Hepatic stellate cell (primary cell): ENCODE measurements at places on chromosomes 11 and 22.

DNA sequence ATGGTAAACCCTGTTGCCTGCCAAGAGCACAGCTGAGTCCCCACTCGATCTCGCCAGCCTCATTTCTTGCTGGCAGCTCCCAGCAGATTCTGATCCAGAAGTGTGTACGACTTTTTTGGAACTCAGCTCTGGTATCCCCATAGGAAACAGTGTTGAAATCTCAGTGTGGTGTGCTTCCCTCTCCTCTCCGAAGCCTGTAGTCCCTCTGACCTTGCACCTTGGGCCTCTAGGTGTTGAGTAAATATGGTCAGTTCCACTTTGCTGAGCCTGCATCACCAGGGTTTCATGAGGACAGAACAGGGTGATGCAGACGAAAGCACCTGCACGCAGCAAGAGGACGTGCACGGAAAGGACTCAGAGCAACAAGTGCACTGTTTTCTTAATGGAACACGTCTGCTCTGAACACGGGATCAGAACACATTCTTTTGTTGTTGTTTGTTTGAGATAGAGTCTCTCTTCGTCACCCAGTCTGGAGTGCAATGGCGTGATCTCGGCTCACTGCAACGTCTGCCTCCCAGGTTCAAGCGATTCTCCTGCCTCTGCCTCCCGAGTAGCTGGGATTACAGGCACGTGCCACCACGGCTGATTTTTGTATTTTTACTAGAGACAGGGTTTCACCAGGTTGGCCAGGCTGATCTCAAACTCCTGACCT lies 3.8 kb upstream of the CPT1A start:
- no peak for DNase-seq

DNA sequence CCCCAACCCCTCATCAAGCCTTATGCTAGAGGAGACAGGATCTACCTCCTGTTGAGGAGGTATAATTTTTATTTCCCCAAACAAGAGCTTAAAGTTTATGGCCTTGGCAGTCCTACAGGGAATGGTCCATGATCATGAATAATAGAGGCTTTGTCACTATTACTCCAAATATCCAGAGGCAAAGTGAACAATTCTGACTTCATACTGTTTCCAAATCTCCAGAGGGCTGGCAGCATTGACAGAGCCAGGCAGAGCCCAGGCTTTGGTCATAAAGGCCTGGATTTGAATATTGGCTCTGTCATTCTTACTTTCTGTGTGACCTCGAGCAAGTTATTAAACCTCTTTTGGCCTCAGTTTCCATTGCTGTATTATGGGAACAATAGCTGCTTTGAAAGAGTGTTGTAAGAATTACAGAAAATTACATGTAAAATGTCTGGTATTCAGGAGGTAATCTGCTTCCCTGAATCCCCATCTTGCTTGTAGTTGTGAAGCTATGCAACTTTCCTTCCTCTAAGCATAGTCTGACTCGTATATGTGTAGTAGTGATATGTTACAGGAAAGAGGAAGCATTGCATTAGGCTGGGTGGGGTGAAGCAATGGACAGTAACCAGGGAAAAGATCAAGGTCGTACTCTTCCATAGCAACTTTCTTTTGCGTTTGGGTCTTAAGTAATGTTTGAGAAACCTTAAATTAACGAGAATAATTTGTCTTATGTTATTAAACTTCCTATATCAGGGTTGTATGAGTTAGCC lies 88.8 kb downstream of the CD44 start:
- no peak for DNase-seq

- DNase-seq, result no peak
Observed at GRCh38 chr22:25166266-25167040, 33.2 kb upstream of the CRYBB3 start.

GRCh38 chr22:36413022-36413775 lies 25.4 kb upstream of the MYH9 start:
- no peak for DNase-seq

DNA sequence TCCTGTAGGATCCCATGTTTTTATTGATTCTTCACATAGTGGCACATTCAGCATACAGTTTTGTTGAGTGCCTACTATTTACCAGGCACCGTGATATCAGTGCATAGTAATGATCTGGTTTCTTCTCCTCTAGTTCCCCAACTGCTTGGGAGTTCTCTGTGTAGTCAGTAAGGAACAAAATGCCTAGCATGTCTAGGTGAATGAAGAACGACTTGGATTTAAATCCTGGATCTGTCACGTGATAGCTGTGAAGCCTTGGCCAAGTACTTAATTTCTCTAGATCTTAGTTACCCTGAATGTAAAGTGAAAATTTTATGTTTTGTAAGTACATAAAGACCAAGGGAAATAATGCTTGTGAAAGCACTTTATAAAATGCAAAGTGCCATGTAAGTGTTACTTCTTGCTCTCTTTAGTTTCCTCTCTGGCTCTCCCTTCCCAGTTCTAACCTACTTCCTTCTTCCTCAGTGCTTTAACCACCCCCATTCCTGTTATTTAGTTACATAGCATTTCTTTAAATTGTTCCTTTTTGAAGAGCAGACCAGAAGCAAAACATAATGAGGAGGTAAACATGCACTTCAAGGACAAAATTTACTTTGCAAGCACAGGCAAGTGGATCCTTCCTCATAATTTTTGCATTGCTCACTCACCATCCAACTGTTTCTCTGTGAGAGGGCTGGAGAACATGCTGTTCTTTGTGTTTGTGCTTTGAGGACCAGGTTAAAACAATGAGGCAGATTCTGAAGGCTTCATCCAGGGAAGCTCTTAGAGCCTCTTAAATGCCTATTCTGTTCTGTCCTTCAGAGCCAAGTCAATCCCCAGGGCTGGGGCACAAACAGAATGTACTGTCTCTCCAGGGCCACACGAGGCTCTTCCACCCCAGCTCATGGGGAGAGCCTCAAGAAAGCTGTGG lies 353.9 kb upstream of the TENM4 start:
- no peak for DNase-seq

DNA sequence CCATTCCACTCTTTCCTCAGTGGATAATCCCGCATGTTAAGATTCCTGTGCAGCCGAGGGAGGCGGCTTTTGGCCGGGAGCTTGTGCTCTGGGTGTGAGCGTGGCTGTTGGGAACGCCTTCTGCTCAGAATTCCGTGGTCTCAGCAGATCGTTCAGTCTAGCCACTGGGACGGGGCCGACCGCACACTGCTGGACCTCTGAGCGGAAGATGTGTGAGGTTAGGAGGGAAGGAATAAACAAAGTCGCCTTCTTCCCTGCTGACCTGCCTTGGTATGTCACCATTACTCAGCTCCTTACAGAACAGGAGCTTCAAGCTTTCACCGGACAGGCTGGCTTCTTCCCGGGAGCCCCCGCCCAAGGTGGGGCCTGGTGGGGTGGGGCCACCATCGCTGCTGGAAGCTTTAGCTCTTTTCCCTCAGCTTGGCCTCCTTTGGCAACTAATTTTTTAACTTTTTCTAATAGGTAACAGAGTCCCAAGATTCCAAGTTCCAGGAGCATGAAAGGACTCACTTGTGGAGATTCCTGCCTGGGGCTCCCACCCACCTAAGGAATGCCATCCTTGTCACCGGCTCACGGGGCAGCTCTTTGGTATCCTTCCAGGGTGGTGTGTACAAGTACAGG lies 22.5 kb upstream of the SEPTIN5 start:
- DNase-seq, result peak; percentile 46

DNA sequence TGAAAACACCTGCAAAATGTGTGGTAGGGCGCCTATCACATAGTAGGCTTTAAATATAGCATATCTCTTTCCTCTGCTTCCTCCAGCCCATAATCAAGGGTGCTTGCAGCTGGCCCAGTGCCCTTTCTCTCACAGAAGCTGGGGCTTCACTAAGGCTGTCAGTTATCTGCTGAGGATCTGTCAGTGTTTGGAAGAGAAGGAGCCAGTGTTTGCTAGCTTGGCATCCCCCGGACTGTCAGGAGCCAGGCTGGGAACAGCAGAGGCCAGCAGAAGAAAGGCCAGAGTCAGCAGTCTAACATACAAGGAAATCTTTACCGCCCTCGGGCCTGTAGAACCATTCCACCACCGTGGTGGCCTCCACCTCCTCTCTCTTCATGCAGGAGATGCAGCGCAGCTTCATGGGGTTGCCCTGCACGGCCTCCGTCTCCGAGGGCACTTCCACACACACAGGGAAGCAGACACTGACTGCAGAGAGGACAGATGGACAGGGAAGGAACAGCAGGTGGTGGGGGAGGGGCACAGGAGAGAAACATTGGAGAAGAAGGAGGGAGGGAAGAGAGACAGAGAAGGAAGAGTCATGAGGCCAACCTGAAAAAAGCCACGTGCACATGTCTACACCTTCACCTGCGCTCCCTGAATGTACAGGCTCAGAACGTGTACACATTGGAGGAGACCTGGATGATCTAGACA lies 9.0 kb downstream of the SCN3B start:
- DNase-seq, result no peak

DNA sequence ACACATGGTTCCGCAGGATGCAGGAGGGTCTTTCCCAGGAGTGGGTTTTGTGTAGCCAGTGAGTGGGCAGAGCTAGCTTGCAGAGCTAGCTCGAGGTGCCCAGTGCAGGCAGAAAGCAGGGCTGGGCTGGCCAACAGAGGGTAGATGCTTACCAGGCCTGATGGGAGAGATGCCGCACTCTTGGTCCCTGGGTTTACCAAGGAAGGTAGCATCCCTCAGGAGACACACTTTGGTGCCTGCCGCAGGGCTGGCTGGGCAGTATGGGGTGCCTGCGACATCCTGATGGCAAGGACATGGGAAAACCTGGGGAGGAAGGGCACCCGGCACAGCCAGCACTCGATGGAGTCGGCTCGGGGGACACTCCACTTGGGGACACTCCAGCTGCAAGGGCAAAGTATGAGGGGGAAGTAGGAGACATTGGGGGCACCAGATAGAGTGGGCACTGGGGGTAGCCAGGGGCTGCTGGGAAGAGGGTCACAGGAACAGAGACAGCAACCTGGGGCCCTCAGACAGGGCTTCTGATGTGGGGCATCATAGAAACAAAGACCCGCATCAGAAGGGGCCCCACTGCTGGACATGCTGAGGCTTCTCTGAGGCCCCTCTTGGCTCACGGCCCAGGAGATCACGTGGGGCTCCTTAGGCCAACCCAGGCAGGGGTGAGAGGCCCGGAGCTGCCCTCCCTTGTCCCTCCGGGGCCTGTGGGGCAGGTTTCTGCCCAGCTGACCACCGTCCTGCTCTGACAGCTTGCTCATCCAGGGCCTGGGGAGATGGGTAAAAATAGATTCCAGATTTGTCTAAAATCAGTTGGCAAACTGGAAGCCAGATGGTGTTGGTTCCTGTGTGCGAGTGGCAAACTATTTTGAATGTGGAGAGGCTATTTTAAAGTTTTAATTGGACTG lies 89.8 kb downstream of the MORC2 start:
- DNase-seq, result no peak

- DNase-seq, result no peak
Observed at GRCh38 chr11:118281284-118281683, 17.2 kb upstream of the MPZL2 start.

DNA sequence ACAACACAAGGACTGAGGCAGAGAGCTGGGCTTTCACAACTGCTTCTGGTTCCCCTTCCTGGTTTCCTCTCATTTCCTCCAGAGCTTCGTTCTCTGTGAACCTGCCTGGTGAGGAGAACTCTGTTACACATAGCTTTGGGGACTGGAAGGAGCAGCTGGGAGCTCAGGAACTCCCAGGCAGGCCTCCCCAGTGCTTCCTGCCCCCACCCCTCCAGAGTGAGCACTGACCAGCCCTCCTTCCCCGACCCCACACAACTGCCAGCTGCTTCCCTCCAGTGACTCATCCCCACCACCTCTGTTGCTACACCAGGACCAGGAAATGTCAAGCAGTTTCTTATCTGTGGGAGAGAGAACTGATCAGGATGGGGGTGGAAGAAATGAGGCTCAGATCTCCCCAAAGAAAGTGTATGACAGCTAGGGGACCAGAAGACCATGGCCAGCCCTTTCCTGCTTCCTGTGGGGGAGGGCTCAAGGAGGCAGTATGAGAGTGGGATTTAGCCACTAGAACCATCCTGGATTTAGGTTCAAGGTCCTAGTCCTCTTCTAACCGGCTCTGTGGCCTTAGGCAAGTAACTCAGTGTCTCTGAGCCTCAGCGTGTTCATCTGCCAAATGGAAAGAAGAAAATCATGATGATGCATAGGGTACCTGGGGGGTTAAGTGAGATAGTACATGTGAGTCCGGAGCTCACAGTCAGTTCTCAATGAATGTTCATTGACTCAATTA lies 4.5 kb upstream of the TP53I11 start:
- peak; percentile 97 for DNase-seq

GRCh38 chr22:35442471-35442870 lies 42.5 kb downstream of the MCM5 start:
- DNase-seq, result no peak

DNA sequence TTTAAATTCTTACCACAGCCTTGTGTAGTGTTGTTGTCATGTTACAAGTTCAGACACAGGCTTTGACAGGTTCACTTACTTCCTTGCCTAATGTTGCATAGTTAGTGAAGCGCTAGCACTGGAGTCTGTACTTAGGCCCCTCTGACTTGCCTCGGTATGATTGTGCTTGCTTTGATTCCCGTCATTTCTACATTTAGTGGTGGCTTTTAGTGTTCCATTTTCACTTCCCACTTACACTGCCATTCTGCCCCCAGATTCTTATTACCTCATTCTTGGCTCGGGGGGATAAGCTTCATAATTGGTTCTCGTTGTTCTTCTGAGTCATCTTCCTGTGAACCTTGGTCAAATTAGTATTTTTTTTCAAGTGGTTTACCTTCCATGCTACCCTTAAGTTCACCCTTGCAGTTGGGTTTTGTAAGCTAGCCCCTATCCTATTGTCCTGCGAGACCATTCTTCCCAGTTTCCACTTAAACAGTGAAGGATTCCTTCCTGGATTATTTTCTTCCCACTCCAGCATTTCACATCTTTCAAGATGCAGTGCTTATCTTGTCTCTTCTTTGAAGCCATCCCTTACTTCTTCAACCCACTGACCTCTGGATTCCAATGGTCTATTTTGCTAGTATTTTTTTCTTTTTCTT lies 68.7 kb downstream of the DDX10 start:
- no peak for DNase-seq

DNA sequence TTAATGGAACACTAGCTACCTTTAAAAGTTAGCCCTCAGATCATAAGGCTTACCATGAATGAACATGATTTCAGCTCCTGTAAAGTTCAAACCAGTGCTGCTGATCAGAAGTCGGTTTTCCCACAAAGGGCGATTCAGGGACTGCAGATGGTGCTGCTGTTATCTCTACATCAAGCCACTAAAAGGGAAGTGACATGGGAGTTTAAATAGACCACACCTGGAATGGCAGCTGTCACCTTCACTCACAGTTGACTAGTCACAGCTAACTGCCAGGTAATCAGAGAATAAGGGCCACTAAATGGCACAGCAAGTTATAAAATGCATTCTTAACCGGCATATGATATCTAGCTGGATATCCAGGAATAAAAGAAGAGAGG lies 581.1 kb upstream of the ARHGAP42 start:
- DNase-seq, result no peak

- no peak for DNase-seq
Observed at GRCh38 chr11:36350137-36350513, 54.0 kb downstream of the PRR5L start.
